ENCODE measurements at places on chromosomes 6 and 20. TPM values are rescaled to one million over a fixed set of nuclear protein-coding genes. Genes with fewer than 3 reads are reported as not detected.
A peak's percentile ranks its signal among the peaks of the same experiment; 100 is the strongest.

GRCh38 chr20:63955281-63955826, 862 bp downstream of the UCKL1 start:
- peaks cover 28% of the 10 kb centered on the region for H3K4me1 ChIP-seq
- H3K27me3 ChIP-seq, result no peaks in the 10 kb centered on the region
- H3K36me3 ChIP-seq, result peaks cover 11% of the 10 kb centered on the region
- peak overlapping the region; percentile 85 for H3K4me3 ChIP-seq

- no peak for DNase-seq
- H3K4me3 ChIP-seq, result no peak overlapping the region
- H3K36me3 ChIP-seq, result no peaks in the 10 kb centered on the region
- H3K27me3 ChIP-seq, result no peaks in the 10 kb centered on the region
Observed at GRCh38 chr6:139568956-139569538, 194.6 kb upstream of the CITED2 start.

GRCh38 chr20:18279242-18279641, 9.1 kb upstream of the ZNF133 start:
- H3K36me3 ChIP-seq, result peaks cover 2% of the 10 kb centered on the region
- no peak overlapping the region for H3K4me3 ChIP-seq
- H3K27me3 ChIP-seq, result peaks cover 37% of the 10 kb centered on the region
- DNase-seq, result no peak

- H3K27ac ChIP-seq, result no peak overlapping the region
- H3K27me3 ChIP-seq, result no peaks in the 10 kb centered on the region
- H3K4me3 ChIP-seq, result no peak overlapping the region
- H3K4me1 ChIP-seq, result no peaks in the 10 kb centered on the region
- no peaks in the 10 kb centered on the region for H3K36me3 ChIP-seq
Observed at GRCh38 chr6:18577491-18577890, 190.3 kb downstream of the RNF144B start.

GRCh38 chr20:50506270-50506579, 4.0 kb upstream of the PTPN1 start:
- no peaks in the 10 kb centered on the region for H3K27me3 ChIP-seq
- no peak for DNase-seq

GRCh38 chr6:12369355-12369754, 79.2 kb downstream of the EDN1 start:
- H3K36me3 ChIP-seq, result no peaks in the 10 kb centered on the region
- no peak overlapping the region for H3K27ac ChIP-seq
- no peak for DNase-seq
- H3K4me1 ChIP-seq, result no peaks in the 10 kb centered on the region
- H3K4me3 ChIP-seq, result no peak overlapping the region
- peaks cover 5% of the 10 kb centered on the region for H3K27me3 ChIP-seq

DNA sequence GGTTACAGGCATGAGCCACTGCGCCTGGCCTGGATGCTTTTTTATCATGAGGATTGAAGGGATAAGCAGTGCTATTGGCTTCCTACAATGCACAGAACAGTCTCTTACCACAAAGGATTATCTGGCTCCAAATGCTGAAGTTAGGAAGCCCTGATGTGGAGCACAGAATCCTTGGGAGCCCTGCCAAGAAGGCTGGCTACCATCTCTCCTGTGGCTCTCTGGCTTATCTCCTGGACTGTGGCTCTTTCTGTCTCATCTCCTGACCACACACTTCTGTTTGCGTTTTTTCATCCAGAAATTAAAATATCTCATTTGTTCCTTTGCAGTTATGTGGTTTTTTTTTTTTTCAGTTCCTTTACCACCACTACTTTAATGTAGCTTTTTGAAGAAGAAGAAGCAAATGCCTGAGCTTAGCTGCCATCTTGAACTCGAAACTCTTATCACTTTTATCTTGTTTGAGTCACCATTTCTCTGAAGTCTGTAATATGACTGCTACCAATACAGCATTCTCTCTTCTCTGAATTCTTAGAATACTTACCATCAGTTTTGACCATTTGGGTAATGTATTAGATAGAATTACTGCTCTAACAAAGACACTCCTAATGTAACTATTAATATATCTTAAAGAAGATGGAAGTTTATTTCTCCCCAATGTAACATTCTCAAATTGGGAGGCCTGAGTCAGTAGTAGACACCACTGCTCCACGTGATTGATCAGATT, 1044.7 kb downstream of the KIF16B start:
- H3K27ac ChIP-seq, result no peak overlapping the region
- no peaks in the 10 kb centered on the region for H3K27me3 ChIP-seq
- no peak for DNase-seq
- H3K4me1 ChIP-seq, result no peaks in the 10 kb centered on the region
- H3K4me3 ChIP-seq, result no peak overlapping the region
- H3K36me3 ChIP-seq, result no peaks in the 10 kb centered on the region

DNA sequence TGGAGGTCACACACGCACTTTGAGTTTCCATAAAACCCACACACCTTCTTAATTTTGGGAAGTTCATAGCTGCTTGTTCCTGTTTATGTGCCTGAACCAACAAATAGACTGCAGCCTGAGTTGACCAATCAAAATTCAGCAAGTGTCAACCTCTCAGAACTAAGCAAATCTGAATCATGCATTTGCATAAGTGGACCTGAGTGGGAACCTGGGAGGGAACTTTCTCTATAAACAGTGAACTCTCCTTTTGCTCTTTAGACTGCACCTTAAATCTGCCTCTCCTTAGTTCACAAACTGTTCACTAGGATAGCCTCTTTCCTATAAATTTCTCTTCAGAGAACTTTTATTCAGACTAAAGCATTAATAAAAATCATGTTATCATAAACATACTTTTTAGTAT, 37.9 kb downstream of the SLC17A1 start:
- no peak overlapping the region for H3K4me3 ChIP-seq
- no peak overlapping the region for H3K27ac ChIP-seq
- no peak for DNase-seq
- H3K27me3 ChIP-seq, result peaks cover 12% of the 10 kb centered on the region
- H3K36me3 ChIP-seq, result no peaks in the 10 kb centered on the region

- peaks cover 3% of the 10 kb centered on the region for H3K36me3 ChIP-seq
- no peak overlapping the region for H3K27ac ChIP-seq
- no peak overlapping the region for H3K4me3 ChIP-seq
- peaks cover 6% of the 10 kb centered on the region for H3K4me1 ChIP-seq
Observed at GRCh38 chr20:32978009-32978335, 26.3 kb downstream of the SUN5 start.

DNA sequence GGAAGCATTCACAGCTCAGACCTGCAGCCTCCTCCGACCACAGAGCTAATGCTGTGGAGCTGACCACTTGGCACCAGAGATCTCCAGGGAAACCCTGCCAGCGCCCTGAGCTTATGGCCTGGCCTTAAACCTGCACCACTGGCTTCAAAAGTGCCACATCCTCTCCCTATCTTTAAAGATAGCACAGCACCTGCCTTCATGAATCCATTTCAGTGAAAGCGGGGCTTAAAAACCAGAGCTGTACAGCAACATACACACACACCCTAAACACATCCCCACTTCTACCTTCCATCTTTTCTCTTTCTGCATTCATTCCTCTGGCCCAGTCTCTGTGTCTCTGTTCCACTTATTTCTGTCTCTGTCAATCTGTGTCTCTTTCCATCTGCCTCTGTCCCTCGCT, 59.8 kb upstream of the CCDC167 start:
- H3K27ac ChIP-seq, result no peak overlapping the region
- no peak overlapping the region for H3K4me3 ChIP-seq
- DNase-seq, result no peak
- H3K36me3 ChIP-seq, result no peaks in the 10 kb centered on the region
- peaks cover 37% of the 10 kb centered on the region for H3K27me3 ChIP-seq

Gene PYGB
- total RNA-seq, result 36.0 TPM

Gene CD109
- total RNA-seq, result 23.6 TPM

Gene TNFRSF21
- 3.8 TPM for total RNA-seq

Gene PRPH2
- not detected for total RNA-seq
